ENCODE measurements at places on chromosomes 5 and 9.

GRCh38 chr5:14557791-14558415 lies 23.7 kb upstream of the OTULINL start:
- DNase-seq, result no peak

DNA sequence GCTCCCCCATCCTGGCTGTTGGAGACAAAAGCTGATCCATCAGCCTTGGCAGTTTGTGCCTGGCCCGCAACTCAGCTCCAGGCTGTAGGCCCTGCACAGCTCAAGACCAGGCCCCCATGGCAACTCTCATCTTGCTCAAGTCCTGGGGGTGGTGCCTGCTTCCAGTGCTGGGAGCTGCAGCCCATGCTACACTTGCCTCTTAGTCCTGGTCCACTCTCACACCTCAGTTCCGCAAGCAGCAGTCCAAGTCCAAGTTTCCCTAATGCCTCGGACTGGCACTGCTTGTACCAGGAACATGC lies 14.2 kb downstream of the AHRR start:
- no peak for DNase-seq

DNA sequence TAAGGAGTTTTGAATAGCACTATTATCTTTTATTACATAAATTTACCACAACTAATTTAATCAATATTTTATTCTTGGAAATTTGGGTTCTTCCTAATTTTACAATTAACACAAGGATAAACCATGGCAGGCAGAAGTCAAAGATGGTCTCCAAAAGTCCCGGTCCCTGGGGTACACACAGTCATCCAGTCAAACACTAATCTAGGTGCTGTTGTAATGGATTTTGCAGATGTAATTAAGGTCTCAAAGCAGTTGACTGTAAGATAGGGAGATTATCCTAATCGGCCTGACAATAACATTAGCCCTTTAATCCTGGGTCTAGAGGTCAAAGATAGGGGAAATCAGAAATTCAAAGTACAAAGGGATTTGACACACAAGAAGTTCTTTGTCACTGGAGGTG lies 57.5 kb upstream of the HTR1A start:
- DNase-seq, result no peak

GRCh38 chr5:1292139-1292538 lies 2.7 kb downstream of the TERT start:
- no peak for DNase-seq

- no peak for DNase-seq
Observed at GRCh38 chr5:91123901-91124300, 259.2 kb downstream of the ARRDC3 start.

- DNase-seq, result no peak
Observed at GRCh38 chr5:131198625-131199024, 27.9 kb downstream of the LYRM7 start.

GRCh38 chr5:135711911-135712310 lies 122.6 kb upstream of the SLC25A48 start:
- DNase-seq, result no peak

- no peak for DNase-seq
Observed at GRCh38 chr9:72354704-72355103, 10.3 kb downstream of the ZFAND5 start.

DNA sequence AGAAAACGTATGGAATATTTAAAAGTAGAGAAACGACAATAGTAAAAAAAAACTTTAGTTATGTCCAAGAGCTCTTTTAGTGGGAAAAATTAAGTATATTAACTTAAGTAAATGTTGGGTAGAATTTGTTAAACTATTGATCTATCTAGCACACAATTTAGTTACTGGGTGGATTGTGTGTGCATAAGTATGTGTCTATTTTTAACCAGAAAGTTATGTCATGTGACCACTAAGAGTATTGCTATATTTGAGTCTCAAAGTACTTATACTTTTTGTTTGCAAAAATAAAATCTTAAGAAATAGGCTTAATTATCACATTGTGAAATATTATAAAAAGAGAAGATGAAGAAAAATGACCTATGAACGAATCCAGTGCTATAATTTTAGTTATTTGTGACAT lies 56.8 kb downstream of the ADGRV1 start:
- no peak for DNase-seq

GRCh38 chr9:133104718-133105460 lies 16.2 kb downstream of the RALGDS start:
- no peak for DNase-seq

- no peak for DNase-seq
Observed at GRCh38 chr9:135818718-135819475, 88.4 kb downstream of the CAMSAP1 start.

DNA sequence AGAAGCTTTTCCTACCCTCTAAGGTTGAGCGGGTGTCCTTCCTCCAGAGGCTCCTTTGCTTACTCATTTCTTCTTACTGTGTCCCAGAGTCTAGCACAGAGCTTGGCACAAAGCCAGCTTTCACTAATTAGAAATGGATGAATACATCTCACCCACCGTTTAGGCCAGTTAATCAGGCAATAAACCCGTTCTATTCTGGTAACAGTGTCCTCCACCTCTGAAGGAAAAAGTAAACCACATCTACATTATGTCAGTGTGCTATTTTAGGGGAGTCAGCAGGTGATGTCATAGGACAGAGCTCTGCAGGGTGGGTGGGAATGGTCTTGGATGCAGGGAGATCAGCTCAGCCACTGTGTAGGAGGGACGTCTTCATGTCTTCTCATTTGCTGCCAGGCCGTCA lies 109.2 kb downstream of the OSTF1 start:
- DNase-seq, result peak; percentile 76

DNA sequence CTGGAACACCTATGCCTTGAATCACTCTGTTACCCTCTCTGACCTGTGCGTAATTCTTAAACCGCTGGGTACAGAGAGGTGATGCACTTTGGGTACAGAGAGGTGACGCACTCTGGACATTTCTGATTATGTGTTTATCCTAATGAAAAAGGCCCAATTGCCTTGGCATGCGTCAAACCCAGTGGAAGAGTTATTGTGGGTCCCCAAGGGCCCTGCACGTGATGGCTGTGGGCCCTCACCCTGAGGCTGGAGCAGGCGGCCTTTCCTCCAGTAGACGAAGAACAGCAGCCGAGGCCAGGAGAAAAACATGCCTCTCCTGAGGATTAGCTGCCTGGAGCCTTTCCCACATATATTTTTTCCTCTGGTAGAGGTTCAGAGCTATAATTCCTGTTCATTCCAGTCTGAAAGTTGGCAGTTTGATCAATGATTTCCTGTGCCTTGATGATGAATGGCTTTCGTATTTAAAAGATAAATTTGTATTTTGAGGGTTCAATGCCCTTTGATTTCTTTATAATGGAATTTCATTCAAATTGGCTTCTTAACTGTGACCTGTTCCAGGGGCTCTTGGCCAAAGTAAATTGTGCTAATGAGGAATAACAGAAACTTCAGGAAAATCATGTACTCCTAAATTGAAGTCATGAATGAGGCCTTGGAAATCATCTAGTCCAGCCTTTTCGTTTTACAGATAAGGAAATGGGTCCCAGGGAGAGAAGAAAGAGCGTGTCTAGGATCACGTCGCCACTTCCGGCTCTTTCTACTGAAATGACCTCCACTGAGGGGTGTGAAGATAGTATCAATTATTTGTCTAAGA lies 22.8 kb downstream of the ACER2 start:
- DNase-seq, result no peak

GRCh38 chr5:60651872-60652620 lies 47.9 kb downstream of the DEPDC1B start:
- DNase-seq, result peak; percentile 72

DNA sequence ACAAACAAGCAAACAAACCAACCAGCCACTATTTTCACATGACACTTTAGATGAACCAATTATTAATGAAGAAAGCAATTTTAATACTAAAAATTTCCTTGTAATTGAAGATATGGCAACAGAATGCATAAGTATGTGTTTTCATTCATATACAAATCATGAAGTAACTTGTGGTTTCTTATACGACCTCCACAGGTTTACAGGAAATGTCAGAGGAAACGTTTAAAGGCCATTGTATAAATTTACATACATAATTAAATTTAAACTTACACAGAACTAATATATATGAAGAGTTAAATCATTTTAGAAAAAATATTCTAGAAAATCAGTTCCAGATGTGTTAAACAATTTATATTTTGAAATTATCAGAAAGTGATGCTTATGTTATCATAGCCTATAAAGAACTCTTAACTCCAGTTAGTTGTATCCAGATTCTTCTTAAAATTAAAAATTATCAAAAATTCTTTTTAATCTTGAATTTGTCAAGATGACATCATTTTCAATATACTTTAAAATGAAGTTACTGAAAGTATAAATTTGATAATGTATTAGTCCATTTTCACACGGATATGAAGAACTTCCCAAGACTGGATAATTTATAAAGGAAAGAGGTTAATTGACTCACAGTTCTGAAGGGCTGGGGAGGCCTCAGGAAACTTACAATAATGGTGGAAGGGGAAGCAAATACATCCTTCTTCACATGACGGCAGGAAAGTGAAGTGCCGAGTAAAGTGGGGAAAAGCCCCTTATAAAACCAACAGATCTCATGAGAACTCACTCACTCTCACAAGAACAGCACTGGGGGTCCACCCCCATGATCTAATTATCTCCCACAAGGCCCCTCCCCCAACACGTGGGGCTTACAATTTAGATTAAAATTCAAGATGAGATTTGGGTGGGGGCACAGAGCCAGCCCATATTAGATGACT lies 192.0 kb downstream of the PIK3R1 start:
- no peak for DNase-seq

- DNase-seq, result no peak
Observed at GRCh38 chr5:173648308-173648866, 31.9 kb upstream of the BOD1 start.

DNA sequence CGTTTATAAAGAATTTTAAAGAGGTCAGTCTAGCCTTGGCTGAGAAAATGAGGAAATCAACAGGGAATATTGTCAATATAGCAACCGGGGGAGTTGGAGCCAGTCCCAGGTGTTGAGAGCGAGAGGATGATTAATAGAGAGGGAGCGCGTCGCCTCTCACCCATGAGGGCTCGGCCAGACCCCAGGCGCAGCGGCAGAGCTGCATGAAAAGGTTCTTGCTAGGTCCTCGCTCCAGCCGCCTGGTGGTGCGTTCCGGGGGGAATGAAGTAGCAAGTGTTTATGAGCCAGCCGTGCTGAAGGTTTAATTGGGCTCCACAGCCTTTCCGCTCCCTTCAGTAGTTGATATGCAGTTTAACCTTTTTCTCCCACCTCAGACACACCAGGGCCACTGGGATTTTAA lies 167.3 kb upstream of the IRX1 start:
- DNase-seq, result no peak

DNA sequence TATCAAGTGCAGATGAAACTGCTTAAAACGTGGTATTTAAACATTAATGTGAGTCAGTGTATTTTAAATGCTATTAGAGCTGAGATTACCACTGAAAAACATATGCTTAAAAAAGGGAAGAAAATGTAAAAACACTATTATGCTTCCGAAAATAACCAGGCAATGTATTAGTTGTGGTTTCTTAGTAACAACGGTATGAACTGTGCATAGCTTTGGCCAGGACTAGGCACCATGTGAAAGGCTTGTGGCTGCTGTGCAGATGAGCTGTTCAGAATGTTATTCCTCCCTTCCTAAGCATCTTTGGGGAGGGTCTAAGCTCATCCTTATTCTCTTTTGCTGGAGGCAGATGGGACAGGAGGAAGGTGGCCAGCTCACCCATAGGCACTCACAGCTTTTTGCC lies 84.9 kb downstream of the NTRK2 start:
- DNase-seq, result no peak

DNA sequence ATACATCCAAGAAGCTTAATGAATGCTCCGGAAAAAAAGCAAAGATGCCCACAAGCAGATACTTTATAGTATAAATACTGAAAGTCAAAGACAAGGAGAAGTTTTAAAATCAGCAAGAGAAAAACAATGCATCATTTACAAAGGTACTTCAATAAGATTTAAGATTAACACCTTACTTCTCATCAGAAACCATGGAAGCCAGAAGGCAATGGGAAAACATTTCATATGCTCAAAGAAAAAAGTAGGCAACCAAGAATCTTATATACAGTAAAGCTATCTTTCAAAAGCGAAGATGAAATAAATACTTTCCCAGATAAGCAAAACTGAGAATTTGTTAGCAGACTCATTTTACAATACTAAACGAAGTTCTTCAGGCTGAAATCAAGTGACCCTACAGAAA lies 51.1 kb downstream of the ABHD17B start:
- no peak for DNase-seq

DNA sequence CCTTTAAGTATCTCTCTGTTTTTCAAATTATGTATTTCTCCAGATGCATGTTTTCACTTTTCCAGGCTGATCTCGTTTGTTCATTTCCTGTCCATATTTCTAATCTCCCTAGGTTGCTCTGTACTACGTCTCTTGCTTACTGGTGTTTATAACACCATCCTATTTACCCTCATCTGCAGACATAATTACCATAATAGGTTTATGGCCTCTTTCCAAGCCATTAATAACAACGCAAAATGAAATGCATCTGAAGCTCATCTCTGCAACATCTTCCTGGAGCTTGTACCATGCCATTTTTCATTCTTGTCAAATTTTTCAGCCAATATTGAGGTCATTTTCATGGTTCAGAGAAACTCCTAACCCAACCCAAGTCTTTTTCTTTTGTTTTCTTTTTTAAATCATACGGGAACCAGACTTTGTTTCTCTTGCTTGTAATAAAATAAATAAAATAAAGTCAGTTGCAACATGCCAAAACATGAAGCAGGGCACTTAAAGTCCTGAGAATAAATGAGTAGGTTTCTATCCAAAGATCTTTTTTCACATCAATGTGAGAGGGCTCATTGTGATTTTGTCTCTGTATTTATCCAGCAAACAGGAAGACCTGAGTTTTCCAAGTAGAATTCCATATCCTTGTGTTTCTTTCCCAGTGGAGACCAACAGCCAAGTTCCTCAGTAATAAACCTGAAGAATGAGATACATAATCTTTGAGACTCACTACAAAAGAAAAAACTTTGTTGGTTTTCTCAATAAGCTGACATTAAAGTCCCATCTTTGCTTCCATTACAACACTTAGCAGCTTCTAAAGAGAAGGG lies 37.0 kb downstream of the DPYSL3 start:
- no peak for DNase-seq

- no peak for DNase-seq
Observed at GRCh38 chr5:138102454-138103318, 18.9 kb downstream of the WNT8A start.

- DNase-seq, result no peak
Observed at GRCh38 chr9:89213396-89213880, 34.8 kb upstream of the SHC3 start.

GRCh38 chr5:463952-464351 lies 21.0 kb downstream of the EXOC3 start:
- no peak for DNase-seq

GRCh38 chr5:10069637-10070313 lies 179.9 kb downstream of the ATPSCKMT start:
- DNase-seq, result no peak

- no peak for DNase-seq
Observed at GRCh38 chr9:90770182-90770738, 31.4 kb upstream of the SYK start.

GRCh38 chr5:111697215-111697614 lies 59.8 kb downstream of the NREP start:
- DNase-seq, result no peak

DNA sequence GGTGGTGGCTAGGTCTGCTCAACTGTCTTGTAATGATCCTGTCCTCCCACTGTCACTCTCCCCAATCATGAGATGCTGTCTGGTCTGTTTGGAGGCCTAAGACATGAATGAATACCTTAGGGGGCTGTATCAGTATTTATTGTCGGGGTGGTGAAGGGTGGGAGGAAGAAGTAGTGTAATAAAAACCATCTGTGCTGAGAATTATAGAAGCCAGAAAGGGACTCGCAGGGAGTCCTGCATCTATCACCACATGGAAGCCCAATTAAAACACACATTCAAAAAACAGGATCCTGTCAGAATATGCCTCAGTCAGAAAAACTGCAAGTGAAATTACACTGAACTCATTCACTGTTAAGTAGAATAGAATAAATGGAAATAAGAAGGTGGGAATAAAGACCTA lies 1134.3 kb upstream of the C9orf72 start:
- no peak for DNase-seq

Measured in epithelial cell of proximal tubule (primary cell).